ENCODE measurements at places on chromosomes 6 and 20. TPM values are rescaled to one million over a fixed set of nuclear protein-coding genes. Genes with fewer than 3 reads are reported as not detected.

Gene SIRPA
- 73.5 TPM for total RNA-seq

Gene RAB44
- not detected for total RNA-seq

DNA sequence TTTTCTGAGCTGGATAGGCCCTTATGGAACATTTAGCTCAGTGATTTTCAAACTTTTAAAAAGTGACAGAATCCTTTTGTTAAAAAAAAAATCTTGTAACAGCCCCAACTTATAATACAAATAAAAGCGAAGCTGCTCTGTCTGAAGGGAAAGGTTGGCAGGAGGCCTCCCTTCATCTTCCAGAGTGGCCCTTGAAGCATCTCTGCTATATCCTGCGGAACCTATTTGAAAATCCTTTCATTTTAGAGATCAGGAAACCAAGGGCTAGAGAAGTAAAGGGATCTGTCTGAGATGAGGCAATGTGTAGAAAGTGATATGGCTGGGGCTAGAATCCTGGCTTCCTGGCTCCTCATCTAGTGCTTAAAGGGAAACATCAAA, 107.8 kb downstream of the UBE3D start:
- H3K27ac ChIP-seq = peak overlapping the region; percentile 91
- H3K36me3 ChIP-seq = no peaks in the 10 kb centered on the region
- peaks cover 64% of the 10 kb centered on the region for H3K4me1 ChIP-seq
- H3K4me3 ChIP-seq = no peak overlapping the region
- DNase-seq = peak; percentile 19

GRCh38 chr6:27101824-27102223, 145.7 kb upstream of the PRSS16 start:
- no peaks in the 10 kb centered on the region for H3K27me3 ChIP-seq
- no peaks in the 10 kb centered on the region for H3K4me1 ChIP-seq
- DNase-seq = no peak
- no peak overlapping the region for H3K27ac ChIP-seq

DNA sequence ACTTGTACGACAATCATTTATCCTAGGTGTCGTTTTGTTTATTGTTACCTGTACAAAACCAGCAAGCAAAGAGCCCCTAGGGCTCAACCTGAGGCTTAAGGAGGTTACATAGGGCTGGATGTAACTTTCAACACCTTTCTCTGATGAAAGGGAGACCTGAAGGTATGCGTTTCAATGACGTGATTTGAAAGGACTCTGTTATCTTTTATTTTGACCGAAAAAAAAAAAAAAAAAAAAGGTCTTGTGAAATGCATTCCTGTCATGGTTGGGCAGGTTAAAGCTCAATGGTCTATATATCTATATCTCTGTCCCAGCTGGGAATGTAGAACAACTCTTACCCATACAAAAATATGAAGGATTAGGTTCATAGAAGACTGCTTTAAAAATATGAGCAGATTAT, 78.7 kb upstream of the SASH1 start:
- no peaks in the 10 kb centered on the region for H3K27me3 ChIP-seq
- no peak for DNase-seq
- H3K36me3 ChIP-seq = no peaks in the 10 kb centered on the region
- no peak overlapping the region for H3K27ac ChIP-seq

- H3K4me3 ChIP-seq = no peak overlapping the region
- H3K27me3 ChIP-seq = no peaks in the 10 kb centered on the region
- H3K27ac ChIP-seq = no peak overlapping the region
- no peaks in the 10 kb centered on the region for H3K36me3 ChIP-seq
- DNase-seq = no peak
Measured at GRCh38 chr6:72936766-72937559, 288.3 kb downstream of the KHDC1L start.

GRCh38 chr6:16782278-16782677, 21.0 kb upstream of the ATXN1 start:
- H3K4me1 ChIP-seq = peaks cover 3% of the 10 kb centered on the region
- no peaks in the 10 kb centered on the region for H3K36me3 ChIP-seq
- no peak for DNase-seq
- no peak overlapping the region for H3K27ac ChIP-seq
- H3K27me3 ChIP-seq = no peaks in the 10 kb centered on the region
- H3K4me3 ChIP-seq = no peak overlapping the region

GRCh38 chr6:147173140-147173539, 31.1 kb upstream of the STXBP5 start:
- H3K4me3 ChIP-seq = no peak overlapping the region
- DNase-seq = no peak
- peaks cover 31% of the 10 kb centered on the region for H3K4me1 ChIP-seq
- H3K27me3 ChIP-seq = no peaks in the 10 kb centered on the region

GRCh38 chr6:47278545-47278944, 31.2 kb downstream of the TNFRSF21 start:
- no peaks in the 10 kb centered on the region for H3K4me1 ChIP-seq
- H3K4me3 ChIP-seq = no peak overlapping the region
- no peaks in the 10 kb centered on the region for H3K36me3 ChIP-seq

DNA sequence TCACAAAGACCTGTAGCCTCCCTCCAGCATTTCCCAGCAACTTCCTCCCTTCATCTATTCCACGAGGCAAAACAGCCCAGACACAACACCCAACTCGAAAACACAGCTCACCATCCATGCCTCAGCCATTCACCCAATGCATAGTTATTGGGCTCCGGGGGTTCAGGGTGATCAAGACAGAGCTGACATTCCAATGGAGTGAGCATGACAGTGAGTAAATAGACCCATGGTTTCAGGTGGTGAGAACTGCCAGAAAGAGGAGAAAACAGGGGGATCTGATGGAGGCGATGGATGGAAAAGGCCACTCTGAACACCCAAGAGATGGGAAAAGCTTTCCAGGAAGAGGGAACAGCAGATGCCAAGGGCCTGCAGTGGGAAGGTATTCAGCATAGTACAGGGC, 5.9 kb downstream of the CASS4 start:
- peak overlapping the region; percentile 88 for H3K27ac ChIP-seq
- peaks cover 74% of the 10 kb centered on the region for H3K4me1 ChIP-seq
- H3K27me3 ChIP-seq = no peaks in the 10 kb centered on the region
- no peak overlapping the region for H3K4me3 ChIP-seq

- H3K36me3 ChIP-seq = no peaks in the 10 kb centered on the region
- no peak overlapping the region for H3K4me3 ChIP-seq
- H3K4me1 ChIP-seq = no peaks in the 10 kb centered on the region
- no peaks in the 10 kb centered on the region for H3K27me3 ChIP-seq
- no peak for DNase-seq
Measured at GRCh38 chr6:10808376-10808775, 30.0 kb downstream of the MAK start.

GRCh38 chr6:87483929-87484328, 11.2 kb downstream of the SLC35A1 start:
- no peaks in the 10 kb centered on the region for H3K27me3 ChIP-seq
- peaks cover 7% of the 10 kb centered on the region for H3K36me3 ChIP-seq
- H3K4me1 ChIP-seq = no peaks in the 10 kb centered on the region
- H3K4me3 ChIP-seq = no peak overlapping the region
- DNase-seq = peak; percentile 15

Measured in GM23248 (cell line).